ENCODE measurements at places on chromosomes 4 and X.
A peak's percentile ranks its signal among the peaks of the same experiment; 100 is the strongest.

DNA sequence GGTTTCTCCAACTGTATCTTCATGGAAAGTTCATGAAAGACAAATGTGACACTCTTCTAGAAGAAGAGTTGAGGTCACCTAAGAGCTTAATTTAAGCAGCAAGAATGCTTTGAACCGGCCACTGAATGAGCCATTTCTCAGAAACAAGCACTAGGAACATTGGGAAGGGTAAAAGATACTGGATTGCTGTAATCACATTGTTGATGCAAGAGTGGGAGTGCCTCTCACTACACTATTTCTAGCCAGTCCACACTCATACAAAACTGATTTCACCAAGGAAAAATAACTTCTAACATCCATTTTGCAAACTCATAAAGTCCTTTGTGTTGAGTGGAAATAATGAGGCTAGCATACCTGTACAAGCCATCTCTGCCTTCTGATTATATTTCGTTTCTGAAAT lies 220.3 kb downstream of the RELL1 start:
- DNase-seq: no peak
- no peaks in the 10 kb centered on the region for H3K4me1 ChIP-seq
- no peaks in the 10 kb centered on the region for H3K27me3 ChIP-seq
- H3K27ac ChIP-seq: no peak overlapping the region
- no peak overlapping the region for H3K4me3 ChIP-seq
- no peaks in the 10 kb centered on the region for H3K36me3 ChIP-seq

DNA sequence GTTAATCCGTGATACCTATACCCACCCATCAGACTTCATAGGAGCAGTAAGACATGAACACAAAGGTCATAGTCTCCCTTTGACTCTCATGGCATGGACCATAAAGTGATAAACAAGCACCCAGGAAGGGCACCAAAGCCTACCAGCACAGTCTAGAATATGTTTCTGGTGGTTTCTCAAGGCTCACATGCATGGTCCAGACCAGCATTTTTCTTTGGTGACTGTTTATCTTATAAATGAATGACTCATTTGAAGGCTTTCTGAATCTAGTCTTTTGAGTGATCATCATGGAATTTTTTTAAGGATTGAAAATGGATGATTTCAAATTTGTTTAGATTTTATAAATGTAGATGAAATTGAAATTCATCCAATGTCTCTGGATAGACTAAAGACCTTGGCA lies 32.0 kb upstream of the AMELX start:
- H3K36me3 ChIP-seq: no peaks in the 10 kb centered on the region
- no peak overlapping the region for H3K27ac ChIP-seq
- H3K27me3 ChIP-seq: no peaks in the 10 kb centered on the region
- H3K4me3 ChIP-seq: no peak overlapping the region
- no peaks in the 10 kb centered on the region for H3K4me1 ChIP-seq

GRCh38 chr4:144204431-144204830 lies 63.9 kb upstream of the GYPA start:
- no peak overlapping the region for H3K27ac ChIP-seq
- no peaks in the 10 kb centered on the region for H3K27me3 ChIP-seq
- no peak for DNase-seq
- no peaks in the 10 kb centered on the region for H3K4me1 ChIP-seq

- H3K27me3 ChIP-seq: no peaks in the 10 kb centered on the region
- H3K36me3 ChIP-seq: no peaks in the 10 kb centered on the region
- no peak overlapping the region for H3K4me3 ChIP-seq
- no peak for DNase-seq
These were observed 210.5 kb downstream of the CHM start for GRCh38 chrX:85836868-85837267.

- peak overlapping the region; percentile 52 for H3K27ac ChIP-seq
- H3K27me3 ChIP-seq: no peaks in the 10 kb centered on the region
- H3K4me3 ChIP-seq: peak overlapping the region; percentile 15
- peaks cover 36% of the 10 kb centered on the region for H3K4me1 ChIP-seq
These were observed 230.4 kb upstream of the GATB start for GRCh38 chr4:151991001-151991883.

- H3K27me3 ChIP-seq: no peaks in the 10 kb centered on the region
- H3K4me1 ChIP-seq: peaks cover 3% of the 10 kb centered on the region
- H3K36me3 ChIP-seq: no peaks in the 10 kb centered on the region
- no peak overlapping the region for H3K27ac ChIP-seq
- no peak for DNase-seq
These were observed 173.0 kb upstream of the CASK start for GRCh38 chrX:42096265-42096920.

GRCh38 chr4:71992571-71993312 lies 39.1 kb upstream of the NPFFR2 start:
- H3K4me1 ChIP-seq: no peaks in the 10 kb centered on the region
- no peak for DNase-seq
- H3K27ac ChIP-seq: no peak overlapping the region
- H3K4me3 ChIP-seq: no peak overlapping the region

DNA sequence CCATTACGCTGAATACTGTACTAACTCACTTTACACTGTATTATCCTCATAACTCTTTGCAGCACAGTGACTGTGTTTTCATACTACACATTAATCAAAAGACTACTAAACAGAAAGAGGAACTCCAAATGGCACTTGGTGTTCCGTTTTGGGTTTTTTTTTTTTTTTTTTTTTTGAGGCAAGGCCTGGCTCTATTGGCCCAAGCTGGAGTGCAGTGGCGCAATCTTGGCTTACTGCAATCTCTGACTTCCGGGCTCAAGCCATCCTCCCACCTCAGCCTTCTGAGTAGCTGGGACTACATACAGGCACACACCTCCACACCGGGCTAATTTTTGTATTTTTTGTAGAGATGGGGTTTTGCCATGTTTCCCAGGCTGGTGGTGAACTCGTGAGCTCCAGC lies 10.7 kb downstream of the KLHL8 start:
- no peak overlapping the region for H3K4me3 ChIP-seq
- H3K36me3 ChIP-seq: no peaks in the 10 kb centered on the region
- no peaks in the 10 kb centered on the region for H3K27me3 ChIP-seq
- no peaks in the 10 kb centered on the region for H3K4me1 ChIP-seq

- no peak overlapping the region for H3K27ac ChIP-seq
- no peaks in the 10 kb centered on the region for H3K36me3 ChIP-seq
- no peak overlapping the region for H3K4me3 ChIP-seq
- H3K27me3 ChIP-seq: no peaks in the 10 kb centered on the region
- no peaks in the 10 kb centered on the region for H3K4me1 ChIP-seq
- no peak for DNase-seq
These were observed 88.4 kb upstream of the SLC34A2 start for GRCh38 chr4:25567253-25567652.

GRCh38 chr4:156824451-156825060 lies 147.0 kb downstream of the PDGFC start:
- no peak overlapping the region for H3K4me3 ChIP-seq
- no peak for DNase-seq
- H3K27me3 ChIP-seq: no peaks in the 10 kb centered on the region
- no peaks in the 10 kb centered on the region for H3K4me1 ChIP-seq
- no peak overlapping the region for H3K27ac ChIP-seq

DNA sequence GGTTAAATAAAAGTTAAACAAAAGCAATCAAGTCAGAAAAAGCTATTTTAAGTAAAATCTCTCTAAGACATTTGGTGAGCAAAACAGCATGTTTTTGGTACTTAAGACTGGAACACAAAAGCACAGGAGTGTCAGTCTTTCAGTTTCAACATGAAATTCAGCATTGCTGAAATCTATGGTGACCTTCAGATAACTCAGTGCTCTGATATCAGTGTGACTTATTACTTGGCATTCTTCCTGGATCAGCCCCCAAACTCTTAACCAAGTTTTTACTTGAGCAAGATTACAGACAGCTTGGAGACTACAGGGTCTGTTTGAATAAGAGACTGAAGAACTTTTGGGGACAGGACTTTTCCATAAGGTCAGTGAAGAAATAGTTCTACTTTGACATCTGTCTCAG lies 437.2 kb downstream of the RAPGEF2 start:
- no peaks in the 10 kb centered on the region for H3K4me1 ChIP-seq
- H3K4me3 ChIP-seq: no peak overlapping the region
- no peaks in the 10 kb centered on the region for H3K27me3 ChIP-seq
- DNase-seq: no peak

GRCh38 chr4:189090174-189090814 lies 850.4 kb upstream of the FRG1 start:
- no peak overlapping the region for H3K4me3 ChIP-seq
- no peaks in the 10 kb centered on the region for H3K36me3 ChIP-seq
- no peak for DNase-seq
- H3K4me1 ChIP-seq: no peaks in the 10 kb centered on the region
- H3K27ac ChIP-seq: no peak overlapping the region

DNA sequence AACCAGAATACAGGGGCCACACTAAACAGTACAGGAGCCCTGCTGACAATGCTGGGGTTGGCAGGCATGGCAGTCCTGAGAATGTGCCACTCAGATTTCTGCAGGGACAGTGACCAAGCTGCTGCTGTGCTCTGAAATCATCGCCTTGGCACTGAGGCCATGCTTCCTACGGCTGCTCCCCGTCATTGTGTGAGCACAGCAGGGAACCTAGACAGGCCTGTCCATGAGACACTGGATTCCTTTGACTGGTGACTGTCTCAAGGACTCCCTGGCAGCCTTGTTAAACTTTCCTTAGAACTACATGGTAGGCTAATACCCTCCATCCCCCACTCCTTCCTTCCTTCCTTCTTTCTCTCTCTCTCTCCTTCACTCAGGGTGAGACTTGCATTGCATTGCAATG lies 111.4 kb downstream of the LUZP4 start:
- DNase-seq: no peak
- H3K4me1 ChIP-seq: no peaks in the 10 kb centered on the region
- H3K27ac ChIP-seq: no peak overlapping the region
- no peak overlapping the region for H3K4me3 ChIP-seq

GRCh38 chr4:177434667-177435066 lies 7.6 kb downstream of the AGA start:
- H3K36me3 ChIP-seq: no peaks in the 10 kb centered on the region
- no peaks in the 10 kb centered on the region for H3K27me3 ChIP-seq
- no peaks in the 10 kb centered on the region for H3K4me1 ChIP-seq
- no peak overlapping the region for H3K27ac ChIP-seq
- no peak for DNase-seq

- H3K27me3 ChIP-seq: no peaks in the 10 kb centered on the region
- no peak for DNase-seq
- no peak overlapping the region for H3K27ac ChIP-seq
- no peaks in the 10 kb centered on the region for H3K4me1 ChIP-seq
These were observed 853.2 kb upstream of the INTU start for GRCh38 chr4:126779436-126780166.

GRCh38 chr4:173519111-173520101 lies 10.6 kb downstream of the HAND2 start:
- H3K27me3 ChIP-seq: peaks cover 27% of the 10 kb centered on the region
- H3K4me3 ChIP-seq: peak overlapping the region; percentile 44
- H3K4me1 ChIP-seq: peaks cover 38% of the 10 kb centered on the region
- no peak for DNase-seq

DNA sequence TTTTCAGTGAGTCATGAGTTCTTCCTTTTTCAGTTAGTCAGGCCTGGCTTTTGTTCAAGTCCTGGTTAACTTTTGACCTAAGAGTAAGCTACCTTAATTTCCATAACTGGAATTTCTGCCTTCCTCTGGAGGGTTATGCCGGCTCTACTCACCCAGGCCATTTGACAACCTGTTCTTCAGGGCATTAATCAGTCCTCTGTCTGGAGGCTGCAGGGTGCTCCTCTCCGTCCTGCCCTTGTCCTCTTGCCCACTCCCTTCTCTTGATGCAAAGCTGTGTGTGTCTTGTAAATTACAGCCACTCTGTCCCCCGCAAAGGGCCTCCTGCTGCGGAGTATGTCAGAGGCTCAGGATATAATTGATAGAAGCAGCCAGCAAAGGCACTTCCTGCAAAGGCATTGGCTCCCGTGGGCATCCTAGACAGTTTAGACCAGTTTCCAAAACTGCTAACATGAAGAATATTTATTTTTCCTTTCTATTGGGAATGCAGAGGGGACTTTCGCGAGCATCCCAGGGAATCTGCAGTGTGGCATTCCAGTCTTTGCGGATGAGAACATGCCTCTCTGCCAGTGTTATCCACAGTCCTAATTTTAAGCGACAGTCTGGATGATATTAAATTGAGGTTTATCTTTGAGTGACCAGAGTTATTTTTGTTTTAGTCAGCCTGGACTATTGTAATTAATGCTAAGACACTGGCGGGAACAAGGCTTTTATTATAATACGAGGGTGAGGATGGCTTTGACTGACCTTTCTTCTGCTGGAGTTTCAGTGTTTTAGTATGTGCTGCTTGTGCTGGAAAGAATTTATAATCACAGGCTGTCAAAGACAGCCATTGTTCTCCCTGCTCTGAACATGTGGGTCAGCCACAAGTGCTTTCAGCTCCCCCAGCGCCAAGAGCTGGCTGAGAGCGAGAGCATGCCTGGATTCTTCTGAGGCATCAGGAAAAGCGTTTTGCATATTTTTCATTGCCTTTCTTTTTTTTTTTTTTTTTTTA lies 74.2 kb downstream of the LIMCH1 start:
- no peak overlapping the region for H3K27ac ChIP-seq
- no peak overlapping the region for H3K4me3 ChIP-seq
- no peaks in the 10 kb centered on the region for H3K36me3 ChIP-seq

- H3K4me1 ChIP-seq: no peaks in the 10 kb centered on the region
- H3K36me3 ChIP-seq: no peaks in the 10 kb centered on the region
- no peaks in the 10 kb centered on the region for H3K27me3 ChIP-seq
- H3K4me3 ChIP-seq: no peak overlapping the region
- DNase-seq: no peak
- no peak overlapping the region for H3K27ac ChIP-seq
These were observed 43.7 kb downstream of the NLGN4X start for GRCh38 chrX:6184900-6185515.

DNA sequence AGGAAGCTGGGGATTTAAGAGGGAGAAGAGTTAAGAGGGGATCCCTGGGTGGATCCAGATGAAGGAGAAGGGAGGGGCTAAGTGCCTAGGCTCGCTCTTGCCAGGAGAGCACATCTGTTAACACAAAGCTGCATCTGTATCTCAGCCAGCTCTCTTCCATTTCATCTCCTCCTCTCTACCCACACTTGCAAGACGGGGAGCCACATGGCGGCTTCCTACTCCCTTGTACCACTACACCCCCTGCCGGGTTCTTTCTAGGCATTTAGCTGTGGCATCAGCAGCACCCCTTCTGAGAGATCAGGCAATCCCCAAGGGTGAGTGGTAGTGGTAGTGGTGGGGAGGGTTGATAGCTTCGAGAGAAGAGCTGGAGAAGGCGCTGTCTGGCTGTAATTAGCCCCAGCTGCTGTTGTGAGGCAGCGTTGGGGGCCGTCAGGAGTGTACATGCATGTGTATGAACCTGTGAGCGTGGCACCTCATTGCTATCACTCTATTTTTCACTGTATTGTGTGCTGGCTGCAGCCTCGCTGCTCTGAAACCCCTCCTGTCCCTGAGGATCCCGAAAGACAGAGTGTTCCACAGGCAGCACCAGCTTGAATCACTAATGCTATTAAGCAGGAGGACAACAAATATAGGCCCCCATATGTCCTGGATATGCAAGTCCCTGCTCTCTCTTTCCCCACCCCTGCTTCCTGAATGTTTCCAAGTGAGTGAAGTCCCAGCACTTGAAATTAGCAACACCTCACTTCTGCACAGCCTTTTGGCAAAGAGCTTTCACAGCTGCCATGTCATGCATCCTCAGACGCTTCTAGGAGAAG lies 73.7 kb downstream of the RTL9 start:
- no peaks in the 10 kb centered on the region for H3K4me1 ChIP-seq
- no peak for DNase-seq
- no peak overlapping the region for H3K4me3 ChIP-seq
- peaks cover 5% of the 10 kb centered on the region for H3K27me3 ChIP-seq

GRCh38 chr4:53855581-53856250 lies 208.7 kb downstream of the CHIC2 start:
- no peaks in the 10 kb centered on the region for H3K27me3 ChIP-seq
- no peak overlapping the region for H3K27ac ChIP-seq
- DNase-seq: no peak
- no peak overlapping the region for H3K4me3 ChIP-seq
- no peaks in the 10 kb centered on the region for H3K36me3 ChIP-seq

GRCh38 chrX:97401154-97401553 lies 517.4 kb downstream of the RPA4 start:
- H3K36me3 ChIP-seq: no peaks in the 10 kb centered on the region
- H3K27me3 ChIP-seq: no peaks in the 10 kb centered on the region

All from T-cell (primary cell).